ENCODE measurements at places on chromosomes 11 and 22.

- no peak for DNase-seq
Measured at GRCh38 chr11:65147352-65148075, 13.2 kb upstream of the SYVN1 start.

DNA sequence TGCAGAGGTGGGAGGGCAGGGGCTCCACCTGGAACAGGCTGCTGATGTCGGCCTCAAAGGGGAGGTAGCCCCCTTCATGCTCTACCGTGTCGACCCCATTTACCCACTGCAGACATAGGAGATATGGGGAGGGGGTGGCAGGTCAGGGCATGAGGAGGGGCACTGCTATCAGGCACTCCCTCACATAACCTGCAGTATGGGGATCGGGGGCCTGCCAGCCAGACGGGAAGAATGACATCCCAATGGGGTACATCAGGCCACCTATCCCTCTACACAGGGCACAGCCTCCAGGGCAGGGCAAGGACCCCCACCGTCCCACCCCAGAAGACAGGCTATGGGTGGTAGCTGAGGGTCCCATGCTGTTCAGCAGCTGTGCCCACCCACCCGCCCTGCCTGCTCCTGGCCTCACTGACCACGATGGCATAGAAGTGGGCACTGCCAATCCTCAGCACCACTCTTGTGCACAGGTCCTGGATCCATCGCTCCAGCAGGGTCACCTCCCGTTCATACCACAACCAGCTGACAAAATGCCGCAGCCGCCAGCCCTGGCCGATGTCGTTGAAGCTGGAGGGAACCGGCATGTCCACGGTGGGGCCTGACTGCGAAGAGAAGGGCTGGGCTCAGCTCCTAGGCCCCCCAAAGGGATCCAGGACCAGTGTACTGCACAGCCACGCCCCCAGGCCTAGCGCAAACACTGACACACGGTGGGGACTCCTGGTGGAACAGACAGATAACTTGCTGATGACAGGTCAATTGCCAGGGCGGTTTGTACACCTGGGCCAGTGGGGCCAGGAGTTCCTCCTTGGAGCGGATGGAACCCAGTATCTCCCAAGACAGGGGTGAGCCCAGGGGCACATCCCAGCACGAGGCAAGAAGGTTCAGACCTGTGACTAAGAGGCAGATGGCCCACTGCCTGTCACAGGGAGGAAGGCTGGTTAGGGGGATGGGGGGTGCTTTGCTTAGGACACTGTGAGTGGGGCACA is 24.1 kb downstream of the RGL4 start:
- DNase-seq, result no peak

DNA sequence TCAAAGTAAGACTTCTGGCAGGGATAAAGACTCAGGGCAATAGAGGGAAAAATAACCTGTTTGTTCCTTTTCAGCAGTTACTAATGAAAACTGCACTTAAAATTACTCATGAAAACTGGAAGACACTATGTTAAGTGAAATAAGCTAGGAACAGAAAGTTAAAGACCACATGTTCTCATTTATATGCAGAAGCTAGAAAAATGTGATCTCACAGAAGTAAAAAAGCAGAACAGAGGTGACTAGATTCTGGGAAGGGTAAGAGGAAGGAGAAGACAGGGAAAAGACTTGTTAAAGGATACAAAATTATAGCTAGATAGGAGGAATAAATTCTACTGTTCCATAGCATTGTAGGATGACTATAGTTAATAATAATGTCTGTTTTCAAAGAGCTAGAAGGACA is 22.2 kb downstream of the HPS5 start:
- no peak for DNase-seq

- no peak for DNase-seq
Measured at GRCh38 chr11:28606930-28607329, 498.7 kb downstream of the METTL15 start.

- DNase-seq, result no peak
Measured at GRCh38 chr22:47474464-47474863, 712.0 kb downstream of the TBC1D22A start.

DNA sequence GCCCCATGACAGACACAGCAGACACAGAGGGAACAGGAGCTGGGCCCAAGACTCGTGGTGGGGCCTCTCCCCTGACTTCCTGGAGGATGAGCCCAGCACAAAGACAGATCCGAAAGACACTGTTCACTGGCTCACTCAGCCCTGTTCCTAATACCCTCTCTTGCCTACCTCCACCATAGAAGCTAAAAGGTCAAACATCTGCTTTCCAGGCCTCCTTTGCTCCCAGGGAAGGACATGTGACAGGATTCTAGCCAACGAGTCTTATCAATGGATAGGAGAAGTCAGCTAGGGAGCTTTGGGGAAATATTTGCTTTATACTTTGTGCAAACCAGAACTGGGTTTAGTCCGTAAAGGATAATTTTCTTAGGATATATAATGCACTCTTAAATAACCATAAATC is 8.4 kb upstream of the CLMP start:
- DNase-seq, result no peak

DNA sequence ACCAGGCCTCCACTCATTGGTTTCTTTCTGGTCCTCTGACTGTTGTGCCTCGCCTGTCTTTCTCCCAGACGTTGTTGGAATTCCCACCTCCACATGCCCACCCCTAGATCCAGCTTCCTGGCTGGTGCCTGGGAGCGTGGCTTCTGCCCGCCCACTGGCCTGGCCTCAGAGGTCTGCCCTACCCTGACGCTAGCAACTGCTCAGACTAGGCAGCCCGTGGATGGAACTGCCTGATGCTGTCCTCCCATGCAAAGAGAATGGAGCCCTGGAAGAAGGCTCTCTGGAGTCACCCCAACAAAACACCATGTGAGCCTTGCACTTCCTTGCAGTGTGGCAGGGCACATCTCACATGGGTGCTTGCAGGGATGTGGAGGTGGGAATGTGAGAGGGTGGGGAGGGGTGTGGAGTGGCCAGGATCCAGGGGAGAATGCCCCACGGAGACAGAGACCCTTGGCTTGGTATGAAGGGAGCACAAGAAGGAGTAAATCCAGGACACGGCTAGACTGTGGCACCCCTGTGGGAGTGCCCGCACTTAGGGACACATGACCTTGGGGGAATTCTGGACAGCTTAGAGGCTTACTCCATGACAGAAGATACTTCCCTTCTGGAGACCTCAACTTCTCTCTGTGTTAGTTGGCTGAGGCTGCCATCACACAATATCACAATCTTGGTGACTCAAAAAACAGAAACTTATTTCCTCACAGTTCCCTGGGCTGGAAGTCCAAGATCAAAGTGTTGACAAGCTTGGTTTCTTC is 22.5 kb upstream of the ADA2 start:
- no peak for DNase-seq

GRCh38 chr11:71423181-71423790 is 24.9 kb downstream of the DHCR7 start:
- DNase-seq, result no peak

DNA sequence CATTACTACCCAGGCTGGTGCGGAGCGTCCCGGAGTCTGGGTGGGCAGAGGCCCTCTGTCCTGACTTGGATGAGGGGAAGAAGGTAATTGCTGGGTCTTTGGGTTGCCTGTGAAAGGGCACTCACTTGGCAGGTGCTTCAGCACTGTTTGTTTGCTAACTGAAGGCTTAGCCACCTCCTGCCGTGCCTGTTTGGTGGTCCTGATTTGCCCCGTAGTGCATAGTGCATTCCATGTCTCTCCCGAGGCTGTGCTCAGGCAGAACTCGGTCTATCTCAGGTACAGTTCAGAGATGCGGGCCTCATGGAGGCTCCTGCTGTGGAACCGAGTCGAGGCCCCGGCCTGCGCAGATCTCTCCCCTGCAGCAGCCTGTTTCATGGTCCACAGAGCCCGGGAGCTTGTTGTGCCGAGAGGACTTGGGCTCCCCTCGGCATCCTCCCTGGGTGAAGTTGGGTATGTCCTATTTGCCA is 146.2 kb downstream of the TBC1D22A start:
- DNase-seq, result no peak

GRCh38 chr22:31229402-31230079 is 17.4 kb downstream of the LIMK2 start:
- no peak for DNase-seq

DNA sequence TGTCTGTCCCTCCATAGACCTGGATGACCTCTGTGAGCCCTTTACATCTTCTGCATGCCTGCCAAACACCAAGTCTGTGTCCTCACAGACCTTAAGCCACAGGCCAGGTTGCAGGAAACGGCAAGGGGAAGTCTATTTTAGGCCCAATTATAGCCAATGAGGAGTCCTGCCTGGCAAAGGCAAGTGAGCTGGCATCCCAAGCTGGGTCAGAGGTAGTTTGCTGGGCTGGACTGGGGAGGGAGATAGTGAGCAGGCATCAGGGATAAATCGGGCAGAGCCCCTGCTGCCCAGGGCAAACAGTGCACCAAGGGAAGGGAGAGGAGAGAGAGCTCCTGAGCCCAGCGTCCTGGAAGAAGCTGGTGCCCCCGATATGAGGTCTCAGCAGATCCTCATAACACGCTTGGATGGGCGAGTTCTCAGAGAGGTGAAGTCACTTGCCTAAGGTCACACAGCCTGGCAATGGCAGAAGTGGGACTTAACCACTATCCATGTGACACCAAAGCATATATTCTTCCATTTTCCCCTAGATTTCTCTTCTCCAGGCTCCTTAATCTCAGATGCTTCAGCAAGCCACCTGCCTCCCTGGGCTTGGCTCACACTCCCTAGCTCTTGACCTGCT is 3.7 kb upstream of the RELT start:
- no peak for DNase-seq

DNA sequence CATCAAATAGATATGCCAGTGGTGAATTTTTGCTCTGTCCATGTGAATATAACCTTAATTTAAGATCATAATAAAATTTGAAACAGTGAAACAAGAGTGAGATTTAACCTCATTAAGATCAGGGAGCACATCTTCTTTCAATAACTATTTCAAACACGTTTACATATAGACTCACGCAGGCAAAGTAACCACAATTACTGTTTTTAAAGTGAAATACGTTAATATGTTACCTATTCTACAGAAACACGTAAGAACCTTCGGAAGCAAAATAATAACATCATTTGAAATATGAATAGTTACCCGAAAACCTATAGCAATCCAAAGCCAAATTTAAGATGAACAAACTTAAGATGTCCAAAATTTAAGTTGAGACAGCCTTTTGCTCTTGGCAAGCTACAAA is 136.2 kb upstream of the ZC3H12C start:
- no peak for DNase-seq

DNA sequence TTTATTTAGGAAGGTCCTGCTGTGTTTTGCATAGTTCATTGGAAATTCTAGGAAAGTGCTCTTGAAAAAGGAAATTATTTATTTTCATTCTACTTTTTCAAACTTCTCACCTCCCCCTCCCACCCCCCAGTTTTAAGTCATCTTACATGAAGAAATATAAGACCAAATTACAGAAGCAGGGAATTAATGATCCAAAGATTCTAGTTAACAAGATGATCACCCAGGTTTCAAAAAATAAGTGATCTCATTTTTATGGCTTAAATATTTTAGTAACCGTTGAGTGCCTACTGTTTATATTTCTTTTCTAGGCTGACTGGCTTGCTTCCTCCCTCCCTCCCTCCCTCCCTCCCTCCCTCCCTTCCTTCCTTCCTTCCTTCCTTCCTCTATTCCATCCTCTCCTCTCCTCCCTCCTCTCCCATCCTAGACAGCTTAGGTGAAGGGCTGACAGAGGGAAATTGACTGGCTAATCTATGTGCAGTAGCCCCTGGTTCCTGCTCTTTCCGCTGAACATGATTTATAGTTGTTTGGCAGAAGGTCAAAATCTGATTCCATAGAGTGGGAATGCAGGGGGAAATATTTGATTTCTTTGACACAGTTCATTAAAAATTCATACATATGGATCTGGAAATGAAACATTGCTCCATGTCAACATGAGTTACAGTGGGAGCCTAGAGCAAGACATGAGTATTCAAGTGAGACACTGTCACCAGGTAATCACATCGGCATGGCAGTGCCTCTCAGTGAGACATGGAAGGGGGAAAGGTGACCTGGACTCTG is 123.4 kb downstream of the COMMD9 start:
- DNase-seq, result no peak

GRCh38 chr11:370070-370941 is 1.0 kb downstream of the B4GALNT4 start:
- no peak for DNase-seq

GRCh38 chr11:75013051-75013450 is 24.3 kb downstream of the NEU3 start:
- DNase-seq, result no peak

GRCh38 chr22:49567899-49568750 is 259.5 kb downstream of the BRD1 start:
- DNase-seq, result peak; percentile 60

- no peak for DNase-seq
Measured at GRCh38 chr22:39524089-39524752, 3.9 kb downstream of the ATF4 start.

- DNase-seq, result no peak
Measured at GRCh38 chr11:5153574-5154431, 754 bp downstream of the OR52A1 start.

GRCh38 chr11:100328626-100329340 is 358.3 kb upstream of the ARHGAP42 start:
- no peak for DNase-seq

GRCh38 chr22:30565341-30565740 is 9.1 kb downstream of the GAL3ST1 start:
- no peak for DNase-seq

DNA sequence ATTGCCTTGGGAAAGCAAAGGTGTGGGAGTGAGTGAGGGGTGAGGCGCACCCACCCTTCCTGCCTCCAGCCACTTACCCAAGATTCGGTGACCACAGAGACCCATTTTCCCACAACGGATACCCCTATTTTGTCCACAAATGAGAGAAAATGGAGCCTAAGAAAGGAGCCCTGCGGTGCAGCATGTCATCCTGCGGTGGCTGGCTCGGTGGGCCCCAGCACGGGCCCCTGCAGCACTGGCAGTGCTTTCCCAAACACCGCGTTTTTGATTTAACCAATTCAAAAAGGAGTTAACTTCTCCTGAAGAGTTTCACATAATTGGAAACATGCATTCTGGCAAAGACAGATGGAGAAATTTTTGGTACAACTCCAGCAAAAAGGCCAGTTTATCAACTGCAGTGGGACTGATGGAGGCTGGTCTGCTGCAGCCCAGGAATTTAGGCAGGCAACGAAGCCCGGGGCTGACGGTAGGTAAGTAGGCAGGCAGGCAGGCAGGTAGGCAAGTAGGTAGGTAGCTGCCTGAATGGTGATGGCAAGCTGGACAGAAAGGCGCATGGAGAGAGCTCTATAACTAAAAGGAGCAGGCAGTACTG is 84.2 kb downstream of the FDX1 start:
- no peak for DNase-seq

- DNase-seq, result no peak
Measured at GRCh38 chr22:29569011-29569678, 11.8 kb downstream of the NIPSNAP1 start.

GRCh38 chr22:30947173-30947815 is 21.3 kb downstream of the MORC2 start:
- DNase-seq, result no peak

- no peak for DNase-seq
Measured at GRCh38 chr11:27148506-27148905, 107.9 kb downstream of the BBOX1 start.

DNA sequence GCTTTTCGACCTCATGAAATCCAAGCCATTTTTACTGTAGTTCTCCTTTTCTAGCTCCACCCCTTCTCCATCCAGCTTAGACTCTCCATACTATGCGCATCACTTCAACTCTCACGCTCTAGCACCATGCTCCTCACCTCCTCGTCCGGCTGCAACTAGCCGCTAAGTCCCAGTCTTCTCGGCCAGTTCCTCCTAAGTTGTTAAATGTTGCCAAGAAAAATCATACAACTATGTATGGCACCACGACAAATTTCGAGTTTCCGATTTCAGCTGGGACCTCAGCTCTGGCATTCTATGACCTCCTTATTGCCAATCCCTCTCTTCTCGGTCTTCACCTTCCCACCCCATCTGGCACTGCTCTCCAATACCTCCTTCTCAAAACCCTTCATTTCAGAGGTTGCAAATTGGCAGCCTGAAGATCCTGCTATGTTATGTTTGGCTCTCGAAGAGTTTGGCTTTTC is 1.0 kb downstream of the ZNF70 start:
- no peak for DNase-seq
